Progenitor cell of endocrine pancreas (in vitro differentiated cells): ENCODE measurements at places on chromosomes 1 and 21.

DNA sequence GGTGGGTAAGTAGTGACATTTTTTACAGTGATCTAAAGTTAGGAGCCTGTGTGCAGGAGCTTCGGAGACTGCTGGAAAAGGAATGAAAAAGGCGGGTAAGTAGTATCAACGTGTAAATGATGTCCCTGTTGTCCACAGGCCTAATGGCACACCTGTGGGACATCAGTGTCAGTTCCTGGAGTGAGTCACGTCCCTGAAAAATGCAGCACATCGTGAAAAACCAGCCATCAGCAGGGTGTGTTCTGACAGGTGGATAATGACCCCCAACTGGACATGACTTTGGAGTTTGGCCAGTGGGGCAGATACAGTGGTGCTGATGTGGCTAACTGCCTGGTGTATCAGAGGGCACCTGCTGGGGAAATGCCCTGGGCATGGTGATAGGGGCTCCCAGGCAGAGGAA, 12.0 kb upstream of the PRDM15 start:
- DNase-seq = no peak

GRCh38 chr1:146029117-146029516, 7.6 kb upstream of the HJV start:
- no peak for DNase-seq

DNA sequence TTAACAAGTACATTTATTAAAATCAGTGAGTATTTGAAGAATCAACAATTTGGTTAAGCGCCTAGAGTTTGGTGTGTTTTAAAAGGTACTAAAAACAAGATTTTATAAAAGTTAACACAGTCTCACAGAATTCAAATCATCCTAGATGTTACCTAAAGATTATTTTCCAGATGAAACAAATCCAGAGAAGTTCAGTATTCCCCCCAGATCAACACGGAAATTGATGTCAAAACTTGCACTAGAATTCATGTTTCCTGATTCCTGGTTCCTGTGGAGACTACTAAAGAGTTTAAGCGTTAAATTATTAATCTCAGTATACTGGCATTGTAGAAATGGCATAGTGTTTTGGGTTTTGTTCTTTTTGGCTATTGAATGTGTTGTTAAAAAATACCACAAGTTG, 1.4 kb downstream of the PTBP2 start:
- DNase-seq = no peak

DNA sequence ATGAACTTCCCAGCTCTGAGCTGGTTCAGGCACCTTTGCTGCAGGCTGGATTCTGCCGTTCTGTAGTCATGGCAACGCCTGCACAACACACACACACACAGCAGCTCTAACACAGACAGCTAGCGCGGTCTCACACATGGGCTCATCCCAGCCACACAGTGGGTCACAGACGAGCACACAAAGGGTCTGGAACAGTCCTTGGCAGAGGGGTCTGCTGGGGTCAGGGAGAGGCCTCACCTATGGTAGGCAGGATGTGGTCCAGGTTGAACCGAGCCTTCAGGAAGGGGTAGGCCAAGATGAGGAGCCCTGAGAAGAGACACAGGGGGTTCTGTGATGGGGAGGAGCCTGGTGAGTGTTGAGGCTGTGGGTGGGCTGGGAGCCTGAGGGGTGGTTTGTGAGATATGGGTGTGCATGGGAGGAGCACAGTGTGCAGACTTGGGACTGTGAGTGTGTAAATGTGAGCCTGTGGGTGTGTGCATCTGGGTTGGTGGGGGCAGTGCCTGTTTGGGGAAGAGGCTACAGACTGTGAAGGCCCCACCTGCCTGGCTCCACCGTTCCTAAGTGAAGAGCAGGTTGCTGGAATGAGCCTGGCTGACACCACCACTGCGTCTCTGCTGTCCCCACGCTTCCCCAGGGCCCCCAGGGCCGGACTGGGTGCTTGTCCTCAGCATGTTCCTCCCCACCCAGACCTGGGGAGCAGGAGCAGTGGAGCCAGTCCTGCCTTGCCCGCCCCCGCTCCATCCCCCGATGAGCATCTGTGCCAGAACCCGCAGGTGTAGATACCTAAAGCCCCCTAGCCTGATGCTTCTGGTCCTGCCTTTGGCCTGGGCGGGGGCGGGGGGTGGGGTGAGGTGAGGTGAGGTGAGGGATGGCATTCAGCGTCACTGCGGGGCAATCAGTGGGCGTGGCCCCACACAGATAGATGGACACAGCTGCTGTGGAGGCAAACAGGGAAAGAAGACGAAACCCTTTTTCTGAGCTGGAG, 1.5 kb downstream of the KNCN start:
- no peak for DNase-seq

- no peak for DNase-seq
These were observed 104.0 kb upstream of the OLIG2 start for GRCh38 chr21:32921632-32922230.

DNA sequence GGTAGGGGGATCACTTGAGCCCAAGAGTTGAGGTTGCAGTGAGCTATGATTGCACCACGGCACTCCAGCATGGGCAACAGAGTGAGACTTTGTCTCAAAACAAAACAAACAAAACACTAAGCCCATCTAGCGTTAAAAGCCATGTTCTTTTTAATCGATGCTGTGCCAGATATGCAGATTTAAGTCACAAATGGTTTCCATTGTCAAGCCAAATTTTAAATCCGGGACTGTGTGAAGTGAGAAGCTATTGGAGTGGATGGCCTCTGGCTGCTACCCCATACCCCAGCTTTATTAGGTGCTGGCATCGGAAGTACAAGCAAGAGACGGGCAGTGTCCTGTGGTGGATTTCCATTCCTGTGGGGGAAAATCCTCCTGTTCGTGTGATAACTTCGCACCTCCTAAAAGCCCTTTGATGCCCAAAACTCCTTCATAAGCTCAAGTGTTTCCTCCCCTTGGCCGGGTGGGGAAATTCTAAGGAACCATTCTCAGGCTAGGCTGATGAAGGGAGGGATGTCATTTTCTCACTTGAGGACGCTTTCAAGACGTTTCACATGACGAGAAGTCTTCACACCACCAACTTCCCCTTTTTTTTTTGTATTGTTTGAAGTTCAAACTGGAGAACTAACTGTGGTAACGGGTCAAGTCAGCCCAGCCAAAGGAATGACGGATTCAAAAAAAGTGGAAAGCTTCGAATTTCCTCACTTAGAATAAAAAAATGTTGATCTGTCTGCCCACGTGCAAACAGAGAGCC, 140.8 kb downstream of the KAZN start:
- DNase-seq = no peak

- no peak for DNase-seq
These were observed 17.6 kb downstream of the ADPRS start for GRCh38 chr1:36106269-36106668.

DNA sequence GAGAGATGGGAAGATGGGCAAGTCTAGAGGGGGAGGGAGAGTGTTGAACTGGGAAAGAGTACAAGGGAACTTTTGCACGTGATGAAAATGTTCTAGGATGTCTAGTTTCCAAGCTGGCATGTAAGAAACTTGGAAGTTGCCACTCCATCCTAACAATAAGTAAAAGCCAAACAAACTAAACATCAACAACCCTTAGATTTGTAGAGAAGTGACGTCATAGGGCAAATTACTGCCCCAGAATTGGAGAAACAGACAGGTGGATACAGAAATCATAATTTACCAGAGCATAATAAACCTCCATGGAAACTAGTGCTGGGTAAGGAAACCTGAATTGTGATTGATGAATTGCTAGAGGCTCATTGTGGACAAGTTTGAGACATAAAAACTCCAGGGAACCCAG, 14.7 kb upstream of the ZBTB40 start:
- DNase-seq = no peak
